Midbrain (tissue), 1 donor: ENCODE measurements at places on chromosomes 12 and 14.

DNA sequence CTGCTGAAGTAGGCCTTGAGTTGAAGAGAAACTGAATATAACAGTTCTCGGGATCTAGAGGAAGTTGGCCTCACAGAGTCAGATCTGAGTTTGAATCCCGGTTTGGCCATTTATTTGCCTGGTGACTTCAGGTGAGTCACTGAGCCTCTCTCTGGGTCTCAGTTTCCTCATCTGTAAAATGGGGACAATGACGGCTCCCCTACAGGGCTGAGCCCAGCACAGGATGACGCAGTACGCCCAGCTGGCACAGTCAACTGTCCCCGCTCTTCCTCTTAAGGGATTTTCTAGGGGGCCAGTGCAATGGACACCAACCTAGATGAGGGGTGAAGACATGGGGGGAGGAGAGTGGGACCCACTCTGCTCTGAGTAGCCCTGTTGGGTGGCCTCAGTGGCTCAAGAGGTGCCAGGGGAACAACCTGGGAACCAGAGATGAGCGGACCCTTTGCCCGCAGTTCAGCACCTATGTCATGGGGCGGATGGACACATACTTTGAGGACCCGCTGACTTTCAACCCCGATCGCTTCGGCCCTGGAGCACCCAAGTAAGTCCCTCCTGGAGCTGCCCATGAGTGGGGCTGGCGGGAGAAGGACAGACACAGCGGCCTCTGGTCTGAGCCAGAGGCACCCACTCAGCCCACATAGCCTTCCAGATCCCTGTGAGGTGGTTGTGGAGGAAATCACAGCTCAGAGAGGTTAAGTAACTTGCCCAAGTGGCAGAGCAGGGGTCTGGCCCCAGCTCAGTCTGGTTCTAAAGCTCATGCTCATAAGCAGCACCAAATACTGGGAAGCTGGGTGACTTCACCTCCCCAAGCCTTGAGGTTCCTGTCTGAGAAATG, 41.1 kb downstream of the CYP46A1 start:
- no peak for DNase-seq

DNA sequence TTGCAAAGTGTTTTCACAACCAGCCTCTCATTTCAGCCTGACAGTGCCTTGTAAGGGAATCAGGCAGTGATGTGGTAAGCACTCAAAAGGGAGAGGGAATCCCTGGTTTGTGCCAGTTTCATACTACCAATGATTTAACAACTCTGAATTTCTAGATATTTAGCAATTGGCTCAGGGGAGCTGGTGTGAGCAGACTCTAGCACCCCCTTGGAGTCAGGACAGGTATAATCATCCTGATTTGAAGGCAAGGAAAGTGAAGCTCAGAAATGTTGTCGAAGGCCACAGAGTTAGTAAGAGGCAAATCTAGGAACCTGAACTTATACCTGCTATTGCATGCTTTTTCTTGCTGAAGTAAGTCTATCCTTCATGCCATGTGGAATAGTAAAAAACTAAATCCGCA, 63.1 kb upstream of the DACT1 start:
- no peak for DNase-seq

DNA sequence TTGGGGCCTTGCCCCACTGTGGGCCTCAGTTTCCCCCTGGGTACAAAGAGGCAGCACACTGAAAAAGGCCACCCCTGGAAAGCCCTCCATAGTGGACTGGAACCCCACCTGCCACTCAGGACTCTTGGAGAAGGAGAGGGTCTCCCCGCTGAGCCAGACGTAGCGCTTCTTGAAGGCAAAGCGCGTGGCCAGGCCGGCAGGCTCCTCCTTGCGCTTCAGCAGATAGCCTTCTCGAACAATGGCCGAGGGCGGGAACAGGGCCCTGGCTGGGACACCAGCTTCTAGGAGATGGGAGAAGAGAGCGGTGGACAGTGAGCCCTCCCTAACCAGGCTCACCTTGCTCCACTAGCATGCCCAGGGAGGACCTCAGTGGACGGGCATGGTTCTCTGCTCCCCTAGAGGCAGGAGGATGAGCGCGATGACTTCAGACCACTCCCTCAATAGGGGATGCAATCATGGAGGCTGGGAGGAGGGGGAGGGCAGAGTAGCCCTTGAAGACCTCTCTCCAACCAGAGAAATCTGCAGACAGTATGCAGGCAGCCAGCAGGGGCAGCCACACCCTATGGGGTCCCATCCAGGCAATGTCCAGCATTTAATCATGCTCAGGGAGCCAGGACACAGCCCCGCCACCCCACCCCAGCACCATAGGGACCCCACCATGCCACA, 29.8 kb downstream of the RASAL1 start:
- no peak for DNase-seq

GRCh38 chr12:26318661-26319068, 123.3 kb downstream of the SSPN start:
- no peak for DNase-seq

DNA sequence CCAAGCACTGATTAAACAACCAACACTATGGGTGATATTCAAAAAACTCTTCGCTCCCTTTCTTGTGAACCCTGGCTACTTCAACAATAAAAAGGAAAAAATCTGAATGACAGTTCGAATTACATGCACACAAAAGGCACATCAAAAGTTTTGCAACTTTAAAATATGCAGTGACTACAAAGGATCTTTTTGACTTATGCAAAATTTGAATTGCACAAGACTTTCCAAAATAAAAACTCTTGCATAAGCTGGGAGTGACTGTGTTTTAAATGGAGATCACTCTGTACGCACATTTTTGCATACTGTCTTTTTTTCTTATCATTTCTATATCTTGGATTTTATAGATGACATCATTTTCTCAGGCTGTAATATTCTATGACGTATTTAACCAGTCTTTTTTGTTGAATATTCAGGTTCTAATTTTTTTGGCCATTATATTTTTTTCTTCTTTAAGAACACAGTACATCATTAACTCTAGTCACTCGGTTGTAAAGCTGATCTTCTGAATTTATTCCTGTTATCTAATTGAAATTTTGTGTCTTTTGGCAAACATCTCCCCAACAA, 667.6 kb upstream of the TBX3 start:
- no peak for DNase-seq

DNA sequence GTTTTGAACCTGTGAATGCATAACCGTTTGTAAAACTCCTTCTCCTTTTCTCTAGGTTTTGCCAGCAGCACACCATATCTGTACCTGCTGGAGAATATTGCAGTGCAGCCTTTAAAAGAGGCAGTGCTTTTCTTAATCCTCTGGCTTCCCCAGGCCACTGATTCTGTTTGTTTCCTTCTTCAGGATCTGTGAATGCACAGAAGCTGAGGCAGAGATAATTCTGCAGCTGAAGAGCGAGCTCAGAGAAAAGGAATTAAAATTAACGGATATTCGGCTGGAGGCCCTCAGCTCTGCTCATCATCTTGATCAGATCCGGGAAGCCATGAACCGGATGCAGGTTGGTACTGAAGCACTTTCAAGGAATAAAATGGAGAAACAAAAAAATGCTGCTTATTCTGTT, 348.7 kb downstream of the NAV3 start:
- DNase-seq = no peak

DNA sequence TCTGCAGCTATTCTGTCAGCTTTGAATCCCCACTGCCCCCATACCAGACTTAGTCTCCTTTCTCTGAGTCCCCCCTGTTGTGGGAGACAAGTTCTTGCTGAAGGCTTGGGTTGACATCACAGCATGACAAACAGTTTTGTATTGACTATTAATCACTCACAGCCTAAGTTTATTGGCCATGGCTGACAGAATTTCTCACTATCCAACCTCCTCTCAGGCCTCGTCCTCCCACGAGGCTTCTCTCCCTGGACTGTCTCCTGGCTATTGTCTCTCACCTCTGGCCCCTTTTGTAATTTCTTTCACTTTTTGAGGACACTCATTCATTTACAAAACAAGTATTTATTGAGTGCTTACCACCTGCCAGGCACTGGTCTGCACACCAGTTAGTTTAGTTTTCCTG, 35.2 kb upstream of the DCD start:
- DNase-seq = no peak

GRCh38 chr14:101726295-101726953, 35.1 kb upstream of the PPP2R5C start:
- DNase-seq = no peak

DNA sequence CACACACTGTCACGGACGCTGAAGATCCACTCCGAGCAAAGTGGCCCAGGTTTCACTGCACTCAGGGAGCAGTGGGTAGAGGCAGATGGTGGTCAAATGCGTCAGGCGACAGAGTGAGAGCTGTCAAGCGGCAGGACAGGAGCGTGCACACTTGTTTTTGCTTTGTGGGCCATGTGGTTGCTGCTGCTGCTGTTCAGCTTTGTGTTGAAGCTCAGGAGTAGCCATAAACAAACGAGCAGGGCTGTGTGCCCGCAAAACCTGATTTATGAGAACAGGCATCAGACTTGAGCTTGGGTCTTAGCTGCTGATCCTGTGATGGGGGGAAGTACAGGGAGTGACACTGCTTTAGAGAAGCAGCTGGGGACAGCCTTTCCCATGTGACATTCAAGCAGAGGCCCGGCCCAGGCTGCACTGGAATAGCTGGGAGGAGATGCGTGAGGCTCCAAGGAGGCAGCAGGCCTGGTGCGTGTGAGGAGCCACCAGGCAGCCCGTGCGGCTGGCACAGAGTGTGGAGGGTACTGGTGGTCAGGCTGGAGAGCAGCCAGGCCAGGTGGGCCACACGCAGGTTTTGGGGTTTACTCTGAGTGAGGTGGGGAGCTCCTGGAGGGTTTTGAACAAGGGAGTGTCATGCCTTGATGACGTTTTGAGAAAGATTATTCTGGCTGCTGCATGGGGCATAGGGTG, 31.1 kb upstream of the ASPG start:
- DNase-seq = no peak

DNA sequence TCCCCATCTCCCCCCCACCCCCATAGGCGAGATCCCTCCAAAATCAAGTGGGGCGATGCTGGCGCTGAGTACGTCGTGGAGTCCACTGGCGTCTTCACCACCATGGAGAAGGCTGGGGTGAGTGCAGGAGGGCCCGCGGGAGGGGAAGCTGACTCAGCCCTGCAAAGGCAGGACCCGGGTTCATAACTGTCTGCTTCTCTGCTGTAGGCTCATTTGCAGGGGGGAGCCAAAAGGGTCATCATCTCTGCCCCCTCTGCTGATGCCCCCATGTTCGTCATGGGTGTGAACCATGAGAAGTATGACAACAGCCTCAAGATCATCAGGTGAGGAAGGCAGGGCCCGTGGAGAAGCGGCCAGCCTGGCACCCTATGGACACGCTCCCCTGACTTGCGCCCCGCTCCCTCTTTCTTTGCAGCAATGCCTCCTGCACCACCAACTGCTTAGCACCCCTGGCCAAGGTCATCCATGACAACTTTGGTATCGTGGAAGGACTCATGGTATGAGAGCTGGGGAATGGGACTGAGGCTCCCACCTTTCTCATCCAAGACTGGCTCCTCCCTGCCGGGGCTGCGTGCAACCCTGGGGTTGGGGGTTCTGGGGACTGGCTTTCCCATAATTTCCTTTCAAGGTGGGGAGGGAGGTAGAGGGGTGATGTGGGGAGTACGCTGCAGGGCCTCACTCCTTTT, 2.7 kb downstream of the GAPDH start:
- no peak for DNase-seq

GRCh38 chr12:99343960-99344359, 303.6 kb upstream of the GARIN6 start:
- no peak for DNase-seq

- DNase-seq = no peak
These were observed 37.4 kb upstream of the SELPLG start for GRCh38 chr12:108671110-108671509.

DNA sequence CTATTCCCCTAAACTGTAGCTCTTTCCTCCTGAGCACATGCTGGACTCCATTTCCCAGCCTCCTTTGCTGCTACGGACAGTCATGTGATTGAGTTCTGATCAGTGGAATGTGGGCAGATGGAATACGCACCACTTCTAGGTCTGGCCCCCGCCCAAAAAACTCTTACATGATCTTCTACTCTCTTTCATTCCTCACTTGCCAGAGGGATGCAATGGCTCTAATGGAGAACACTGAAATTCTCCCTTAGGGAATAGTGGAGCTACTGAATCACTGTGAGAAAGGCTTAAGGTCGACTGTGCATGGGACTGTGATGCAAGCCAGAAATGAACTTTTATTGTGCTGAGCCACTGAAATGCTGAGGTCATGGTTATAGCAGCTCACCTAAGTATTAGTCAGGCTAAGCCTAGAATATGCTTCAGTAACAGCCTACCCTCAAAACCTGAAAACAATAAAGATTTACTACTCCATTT, 13.0 kb upstream of the TMED2 start:
- no peak for DNase-seq

DNA sequence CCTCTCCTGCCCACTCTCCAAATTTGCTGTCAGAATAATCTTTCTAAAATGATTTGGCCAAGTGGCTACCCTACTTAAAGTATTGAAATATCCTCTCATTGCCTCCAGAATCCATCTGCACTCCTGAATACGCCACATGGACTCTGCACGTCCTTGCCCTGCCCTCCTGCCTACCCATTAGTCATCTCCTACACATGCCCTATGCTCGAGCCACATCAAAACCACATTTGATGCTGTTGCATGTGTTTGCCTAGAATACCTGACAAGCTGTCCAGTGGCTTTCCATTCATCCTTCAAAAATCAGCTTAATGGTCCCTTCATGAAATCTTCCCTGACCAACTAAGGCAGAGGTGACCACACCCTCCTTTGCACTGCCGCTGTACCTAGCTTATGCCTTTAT, 17.0 kb downstream of the VCPKMT start:
- no peak for DNase-seq

GRCh38 chr14:21098076-21098891, at the start of gene ZNF219:
Gene ZNF219 (minus strand): TSS chr14:21098655. CDS start chr14:21093591, 5,064 bp downstream.
- peak; percentile 40 for DNase-seq

GRCh38 chr12:15728118-15728598, 61.0 kb downstream of the EPS8 start:
- no peak for DNase-seq

DNA sequence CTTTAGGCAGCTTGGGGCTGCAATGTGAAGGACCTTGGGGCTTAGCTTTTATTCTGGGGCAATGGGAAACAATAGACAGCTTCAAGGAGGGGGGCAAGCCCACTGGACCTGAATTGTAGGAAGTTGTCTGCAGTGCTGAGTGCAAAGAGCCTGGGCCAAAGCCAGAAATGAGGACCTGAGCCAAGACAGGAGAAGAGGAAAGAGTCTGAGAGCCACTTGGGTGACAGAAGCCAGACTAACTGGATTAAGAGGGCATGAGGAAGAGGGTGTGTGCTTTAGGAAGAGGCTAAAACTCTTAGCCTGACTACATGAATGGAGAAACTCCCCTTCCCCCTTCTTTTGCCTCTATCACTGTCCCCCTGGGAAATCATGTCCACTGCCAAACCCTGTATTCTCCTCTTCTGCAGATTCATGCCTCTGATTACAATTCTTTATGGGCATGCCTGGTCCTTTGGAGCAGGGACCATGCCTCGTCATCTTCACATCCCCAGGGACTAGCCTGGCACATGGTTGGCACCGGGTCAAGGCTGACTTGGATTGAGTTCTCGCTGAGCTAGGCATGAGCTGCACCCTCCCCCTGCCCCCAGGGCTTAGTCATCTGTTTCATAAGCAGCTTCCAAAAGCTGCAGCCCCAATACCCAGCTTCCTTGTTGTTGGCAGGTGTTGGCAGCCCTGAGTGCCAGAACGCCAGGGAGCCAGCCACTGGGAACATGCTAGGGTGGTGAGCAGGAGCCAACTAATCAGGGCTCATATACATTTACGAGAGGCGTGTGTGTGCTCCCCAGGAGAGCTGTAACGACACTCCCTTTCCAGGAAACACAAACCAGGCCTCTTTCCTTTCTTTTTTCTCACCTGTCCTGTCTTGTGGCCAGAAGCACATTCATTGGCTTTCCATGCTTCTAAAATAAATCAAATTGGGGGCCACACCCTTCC, 27.7 kb upstream of the JDP2 start:
- peak; percentile 71 for DNase-seq

GRCh38 chr14:104687601-104688504, 1.6 kb upstream of the INF2 start:
- DNase-seq = no peak

- DNase-seq = peak; percentile 31
These were observed 32.6 kb downstream of the NUAK1 start for GRCh38 chr12:106106061-106106566.
